ENCODE measurements at places on chromosomes 7 and 10. TPM values are rescaled to one million over a fixed set of nuclear protein-coding genes. Genes with fewer than 3 reads are reported as not detected.

The FAM107B gene
- 4.8 TPM for total RNA-seq

The SYT15B gene
- total RNA-seq = not detected

The MMD2 gene
- not detected for total RNA-seq

The CALD1 gene
- 686 TPM for total RNA-seq

The RBP4 gene
- 1.9 TPM for total RNA-seq

The LRRC18 gene
- not detected for total RNA-seq

The MKX gene
- total RNA-seq = 0.25 TPM

The SPAG6 gene
- total RNA-seq = not detected

The NME8 gene
- total RNA-seq = not detected

The BAIAP2L1 gene
- 1.1 TPM for total RNA-seq

The RADIL gene
- total RNA-seq = 0.25 TPM

The FOXP2 gene
- total RNA-seq = 17.4 TPM
